ENCODE measurements at places on chromosomes 5 and 9. TPM values are rescaled to one million over a fixed set of nuclear protein-coding genes. Genes with fewer than 3 reads are reported as not detected.

TEX48 gene
- total RNA-seq, result not detected

DNA sequence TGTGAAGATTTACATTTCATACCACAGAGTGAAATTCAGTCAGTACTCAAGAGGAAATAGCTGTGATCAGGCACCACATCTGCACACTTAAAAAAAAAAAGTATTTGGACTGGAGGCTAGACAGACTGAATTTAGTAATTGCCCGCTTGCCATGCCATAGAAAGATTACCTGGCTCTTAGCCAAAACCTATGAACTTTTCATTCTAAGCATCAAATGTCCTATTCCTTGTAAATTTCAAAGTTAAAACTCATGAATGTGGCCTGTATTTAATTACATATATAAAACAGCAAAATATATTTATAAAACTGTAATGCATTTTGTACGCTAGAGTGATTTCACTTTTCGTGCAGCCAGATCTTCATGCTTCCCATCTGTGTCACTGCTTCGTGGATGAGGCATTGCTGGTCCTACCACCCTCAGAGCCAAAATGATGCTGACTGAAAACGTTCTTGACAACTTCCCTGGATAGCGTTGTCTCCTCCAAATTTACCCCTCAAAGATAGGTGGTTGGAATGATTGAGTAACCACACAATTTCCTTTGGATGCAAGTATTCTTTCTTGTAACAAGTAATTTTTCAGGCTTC, 447.9 kb upstream of the SGCD start:
- DNase-seq, result no peak

- no peak for DNase-seq
Measured at GRCh38 chr5:81147886-81148571, 85.1 kb upstream of the CKMT2 start.

- no peak for DNase-seq
Measured at GRCh38 chr9:94490465-94490864, 64.4 kb upstream of the PCAT7 start.

- no peak for DNase-seq
Measured at GRCh38 chr5:26761446-26761845, 276.9 kb downstream of the CDH9 start.

DNA sequence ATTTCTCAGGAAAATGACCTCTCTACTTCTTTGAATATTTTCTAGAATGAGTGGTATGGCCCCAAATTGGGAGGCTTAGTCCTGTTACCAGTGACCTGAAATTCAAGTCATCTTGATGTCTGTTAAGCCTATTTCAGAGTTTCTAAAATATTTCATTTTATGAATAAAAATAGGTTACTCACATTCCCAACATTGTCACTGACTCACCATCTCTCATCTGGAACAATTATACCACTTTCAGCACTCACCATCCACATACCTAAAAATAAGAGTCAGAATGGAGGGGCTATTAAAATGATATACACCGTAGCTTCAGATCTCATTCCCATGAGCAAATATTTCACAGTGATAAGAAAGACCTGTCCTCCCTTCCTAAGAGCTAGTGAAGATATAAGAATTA, 71.8 kb downstream of the KIAA1958 start:
- no peak for DNase-seq

Data from glutamatergic neuron (in vitro differentiated cells).